LNCaP clone FGC (cell line): ENCODE measurements at places on chromosomes 7 and 10.

DNA sequence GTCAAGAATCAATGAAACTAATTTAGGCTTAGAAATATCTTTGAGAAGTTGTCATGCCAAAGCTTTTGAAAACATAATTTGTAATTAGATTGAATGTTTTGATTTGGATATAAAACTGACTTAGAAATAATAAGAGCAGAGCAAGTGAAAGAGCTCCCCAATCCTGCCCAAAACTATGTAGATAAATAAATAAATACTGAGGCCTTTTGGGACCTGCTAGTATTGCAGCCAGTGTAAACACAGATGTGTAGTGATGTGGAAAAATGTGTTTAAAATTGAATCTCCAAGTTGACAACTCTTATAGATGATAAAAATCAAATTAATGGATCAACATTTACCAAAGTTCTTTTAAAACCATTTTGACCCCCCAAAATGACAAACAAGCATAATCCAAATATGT, 896.1 kb downstream of the CNTNAP2 start:
- no peak for DNase-seq

DNA sequence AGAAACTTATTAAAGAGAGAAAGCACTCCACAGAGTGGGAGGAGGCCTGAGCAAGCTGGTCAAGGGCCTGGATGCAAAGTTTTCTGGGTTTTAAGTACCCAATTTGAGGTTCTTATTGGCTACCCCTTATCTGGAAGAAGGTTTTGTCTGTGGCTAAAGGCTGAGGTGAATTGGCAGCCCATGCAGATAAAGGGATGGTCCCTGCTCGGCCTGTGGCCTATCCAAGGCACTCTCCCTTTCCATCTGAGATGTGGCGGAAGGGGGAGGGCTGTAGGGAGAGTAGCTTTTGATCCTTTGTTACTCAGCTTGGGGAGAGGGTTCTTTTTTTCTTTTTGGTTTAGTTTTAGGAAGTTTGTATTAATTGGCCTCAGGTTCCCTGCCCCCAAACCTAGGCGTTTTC, 465.1 kb downstream of the ATRNL1 start:
- DNase-seq: no peak

- DNase-seq: peak; percentile 58
Measured at GRCh38 chr7:8217200-8218068, 44.5 kb downstream of the ICA1 start.

GRCh38 chr7:14380881-14381280, 391.4 kb upstream of the ETV1 start:
- DNase-seq: no peak

DNA sequence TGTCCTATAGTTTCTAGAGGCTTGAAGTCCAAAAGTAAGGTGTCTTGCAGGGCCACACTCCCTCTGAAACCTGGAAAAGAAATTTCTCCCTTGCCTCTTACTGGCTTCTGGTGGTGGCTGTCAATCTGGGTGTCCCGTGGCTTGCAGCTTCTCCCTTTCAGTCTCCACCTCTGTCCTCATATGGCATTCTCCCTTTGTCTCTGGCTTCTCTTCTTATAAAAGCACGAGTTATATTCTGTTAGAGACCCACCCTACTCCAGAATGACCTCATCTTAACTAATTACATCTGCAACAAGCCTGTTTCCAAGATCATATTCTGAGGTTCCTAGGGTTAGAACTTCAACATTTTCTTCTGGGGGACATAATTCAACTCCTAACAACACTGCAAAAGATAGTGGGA, 3.4 kb upstream of the GLI3 start:
- DNase-seq: no peak

GRCh38 chr10:118062798-118063238, 16.1 kb upstream of the RAB11FIP2 start:
- DNase-seq: no peak

DNA sequence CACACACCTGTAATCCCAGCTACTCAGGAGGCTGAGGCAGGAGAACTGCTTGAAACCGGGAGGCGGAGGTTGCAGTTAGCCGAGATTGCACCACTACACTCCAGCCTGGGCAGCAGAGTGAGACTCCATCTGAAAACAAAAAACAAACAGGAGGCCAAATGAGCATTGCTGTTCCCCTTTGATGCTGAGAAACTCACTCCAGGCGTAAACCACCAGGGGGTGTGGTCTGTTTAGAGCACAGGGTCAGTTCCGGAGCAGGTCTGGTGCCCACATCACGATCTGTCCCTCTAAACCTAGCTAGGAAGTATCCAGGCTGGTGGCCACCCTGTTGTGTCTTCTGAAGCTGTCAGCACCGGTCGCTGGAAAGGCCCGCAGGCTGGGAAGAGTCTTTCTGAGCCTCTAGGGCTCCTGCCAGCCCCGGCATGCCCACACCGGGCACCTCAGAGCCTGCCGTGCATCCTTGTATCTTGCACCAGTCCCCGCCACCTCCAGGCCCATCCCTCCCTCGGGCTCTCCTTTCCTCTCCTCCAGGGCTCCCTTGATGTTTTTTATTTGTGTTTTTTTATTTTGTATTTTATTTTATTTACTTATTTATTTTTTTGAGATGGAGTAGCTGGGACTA, 66.3 kb upstream of the SH2B2 start:
- DNase-seq: no peak

DNA sequence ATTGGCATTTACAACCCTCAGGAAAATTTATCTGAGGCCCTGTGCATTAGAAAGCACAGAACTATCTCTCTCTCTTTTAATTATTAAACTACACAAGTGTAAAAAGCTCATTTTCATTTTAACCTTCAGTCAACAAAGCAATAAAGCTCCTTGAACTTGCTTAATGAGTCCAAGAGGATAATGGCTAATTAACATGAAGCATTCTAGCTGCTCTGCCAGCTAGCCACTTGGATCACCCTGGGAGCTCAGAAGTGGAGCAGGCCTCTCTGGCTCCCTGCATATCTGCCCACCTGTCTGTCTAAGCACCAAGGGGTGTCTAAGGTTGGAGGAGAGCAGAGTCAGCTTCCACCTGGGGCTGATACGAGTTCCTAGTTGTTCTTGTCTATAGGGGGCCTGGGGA, 56.0 kb upstream of the SLC35G1 start:
- no peak for DNase-seq

- no peak for DNase-seq
Measured at GRCh38 chr10:86372784-86373239, 6.2 kb upstream of the GRID1 start.

DNA sequence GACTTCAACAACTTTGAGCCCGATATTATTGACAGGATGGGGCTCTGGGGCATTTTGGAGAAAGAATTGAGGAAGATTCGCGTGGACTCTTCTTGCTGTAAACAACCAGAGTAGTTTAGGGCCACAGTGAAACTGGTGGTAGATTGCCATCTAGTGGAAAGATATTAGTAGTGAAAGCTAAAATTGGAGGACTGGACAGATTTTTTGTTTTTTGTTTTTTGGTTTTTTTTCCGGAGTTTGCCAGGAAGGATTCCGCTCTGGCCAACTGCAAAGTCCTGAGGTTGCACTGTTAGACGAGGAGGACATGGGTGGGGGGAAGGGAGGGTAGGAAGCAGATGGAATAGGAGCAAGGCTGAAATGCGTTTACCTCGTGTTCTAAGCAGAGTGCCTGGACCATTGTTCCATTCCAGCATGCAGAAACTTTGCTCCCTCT, 11.7 kb downstream of the NOBOX start:
- peak; percentile 23 for DNase-seq

DNA sequence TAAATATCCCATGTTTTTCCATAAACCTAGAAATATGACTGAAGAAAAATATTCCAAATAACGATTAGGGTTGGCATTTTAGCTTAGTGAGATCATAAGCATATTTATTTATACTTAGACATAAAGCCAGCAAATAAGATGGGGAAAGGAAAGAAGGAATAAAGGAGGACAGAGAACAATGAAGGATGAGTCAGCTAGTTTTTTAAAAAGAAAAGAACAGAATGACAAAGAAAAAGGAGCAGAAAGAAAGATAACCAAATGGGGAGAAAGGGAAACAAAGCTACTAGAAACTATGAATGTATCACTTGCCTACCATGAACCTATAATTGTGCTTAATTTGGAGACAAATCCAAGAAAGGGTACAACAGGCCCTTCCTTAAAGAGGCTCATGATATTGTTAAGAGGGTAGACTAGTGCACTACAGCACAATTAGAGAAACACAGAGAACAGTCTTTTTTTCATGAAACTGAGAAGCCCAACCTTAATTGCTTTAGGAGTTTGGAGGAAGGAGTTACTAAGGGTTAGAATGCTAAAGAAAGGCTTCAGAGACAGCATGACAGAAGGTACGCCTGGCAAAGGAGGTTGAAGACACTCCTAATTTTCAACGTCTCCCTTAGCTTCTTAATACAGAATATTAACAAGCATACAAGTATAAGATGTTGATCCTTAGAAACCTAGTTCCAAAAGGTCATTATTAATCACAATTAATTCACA, 23.9 kb downstream of the HERPUD2 start:
- no peak for DNase-seq

GRCh38 chr7:17624379-17624778, 315.9 kb downstream of the SNX13 start:
- no peak for DNase-seq

- DNase-seq: no peak
Measured at GRCh38 chr7:97021747-97022490, 2.7 kb downstream of the DLX5 start.

GRCh38 chr7:5213286-5213645, 23.2 kb downstream of the WIPI2 start:
- DNase-seq: no peak

DNA sequence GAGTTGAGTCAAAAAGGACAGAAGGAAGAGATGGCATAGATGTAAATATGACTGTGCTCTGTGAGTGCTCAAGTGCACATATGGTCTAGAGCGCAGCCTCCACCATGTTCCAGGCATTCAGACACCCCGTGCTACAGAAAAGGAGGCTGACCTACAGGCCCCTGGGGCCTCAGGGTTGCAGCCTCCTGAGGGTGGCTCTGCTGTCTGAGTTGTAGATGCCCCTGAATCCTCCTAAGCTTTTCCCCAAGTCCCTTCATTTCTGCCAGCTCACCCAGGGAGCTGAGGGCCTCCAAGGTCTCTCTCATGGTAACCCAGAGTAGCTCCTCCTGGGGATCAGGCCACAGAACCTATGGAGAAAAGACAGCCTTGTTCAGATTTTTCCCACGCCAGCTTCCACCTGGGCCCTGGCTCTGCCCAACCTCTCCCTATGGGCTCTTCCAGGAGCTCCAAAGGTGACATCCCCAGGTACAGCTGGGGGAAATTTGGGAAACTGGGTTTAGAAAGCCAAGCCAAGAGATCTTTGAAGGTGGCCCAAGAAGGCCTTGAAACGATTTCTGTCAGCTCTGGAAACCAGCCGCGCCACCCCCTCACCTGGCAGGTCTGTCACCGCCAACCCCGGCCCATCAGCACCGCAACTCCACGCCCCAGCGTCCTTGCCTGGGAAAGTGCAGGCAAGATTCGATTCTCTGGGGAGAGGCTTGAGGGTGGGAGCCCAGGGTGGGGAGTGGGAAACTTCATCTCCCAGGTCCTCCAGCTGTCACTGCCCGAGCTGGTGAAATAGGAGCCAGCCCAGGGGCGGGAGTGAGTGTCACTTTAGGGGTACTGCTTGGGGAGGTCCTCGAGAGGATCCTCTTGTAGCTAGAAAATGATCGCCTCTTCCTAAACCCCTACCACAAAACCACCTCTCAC, 2.4 kb downstream of the ZNF467 start:
- no peak for DNase-seq

GRCh38 chr7:151503902-151504714, 15.6 kb downstream of the RHEB start:
- no peak for DNase-seq

- no peak for DNase-seq
Measured at GRCh38 chr10:86313621-86314041, 53.0 kb downstream of the GRID1 start.

- no peak for DNase-seq
Measured at GRCh38 chr7:145105561-145105960, 269.7 kb upstream of the TPK1 start.

GRCh38 chr7:30923774-30924413, 12.2 kb downstream of the AQP1 start:
- DNase-seq: no peak

DNA sequence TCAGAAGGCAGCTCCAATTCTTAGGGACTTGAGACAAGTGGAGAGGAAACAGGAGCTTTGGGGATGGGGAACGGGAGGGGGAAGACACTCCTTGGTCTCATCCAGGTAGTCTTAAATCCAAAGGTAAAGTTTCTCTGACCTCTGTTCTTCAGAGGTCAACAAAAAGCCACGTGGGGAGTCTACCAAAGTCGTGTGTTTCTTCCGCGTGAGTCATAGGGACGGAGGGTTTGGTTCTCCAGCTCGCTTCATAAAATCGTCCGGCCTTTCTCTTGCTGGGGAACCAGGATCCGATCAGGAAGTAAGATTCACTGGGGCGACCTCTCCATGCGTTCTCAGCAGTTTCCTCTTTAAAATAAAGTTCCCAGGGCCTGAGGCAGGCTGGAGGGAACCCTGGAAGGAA, 275.7 kb downstream of the TCERG1L start:
- no peak for DNase-seq

- no peak for DNase-seq
Measured at GRCh38 chr10:36114913-36115312, 472.8 kb upstream of the FZD8 start.

GRCh38 chr10:12111528-12111927, 17.9 kb upstream of the SEC61A2 start:
- no peak for DNase-seq

- DNase-seq: no peak
Measured at GRCh38 chr7:123472327-123472726, 62.1 kb downstream of the IQUB start.

DNA sequence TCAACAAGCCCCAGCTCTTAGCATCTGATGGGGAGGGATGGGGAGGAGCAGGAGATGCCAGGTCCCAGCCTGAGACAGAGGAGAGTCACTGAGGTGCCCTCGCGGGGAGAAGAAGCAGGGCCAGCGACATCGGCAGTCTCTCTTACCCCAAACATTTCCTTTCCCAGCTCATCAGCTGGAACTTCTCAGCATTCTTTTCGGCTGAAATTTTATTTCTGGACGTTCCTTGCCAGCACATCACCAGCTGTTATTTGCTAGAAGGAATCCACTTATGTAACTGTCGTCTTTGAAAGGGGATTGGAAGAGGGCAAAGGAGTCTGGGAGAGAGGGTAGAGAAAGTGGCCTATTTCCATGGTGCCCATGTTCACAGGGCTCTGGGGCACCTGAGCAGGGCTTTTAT, 101.0 kb upstream of the SHH start:
- no peak for DNase-seq

DNA sequence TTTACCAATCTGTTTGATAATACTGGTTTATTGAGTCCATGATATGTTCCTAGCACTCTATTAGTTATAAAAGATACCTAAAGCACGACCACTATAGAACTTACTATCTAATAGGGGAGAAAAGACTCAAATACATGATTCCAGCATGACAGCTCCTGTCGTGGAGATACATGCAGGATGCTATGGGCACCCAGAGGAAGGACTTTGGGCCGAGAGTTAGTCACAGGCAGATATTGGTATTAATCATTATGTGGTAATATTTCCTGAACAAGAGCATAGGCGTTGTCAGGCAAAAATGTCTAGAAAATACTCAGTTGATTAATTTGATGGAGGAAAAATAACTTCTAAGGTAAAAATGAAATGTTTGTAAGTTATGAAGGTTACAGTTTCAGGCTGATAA, 31.8 kb downstream of the CNNM2 start:
- no peak for DNase-seq

- DNase-seq: no peak
Measured at GRCh38 chr7:34759477-34760125, 101.6 kb downstream of the NPSR1 start.
